Cortex of kidney (tissue), 1 donor: ENCODE measurements at places on chromosomes 2 and 18.

- DNase-seq, result no peak
Measured at GRCh38 chr2:42125841-42126594, 43.1 kb upstream of the EML4 start.

- no peak for DNase-seq
Measured at GRCh38 chr2:68248361-68248760, 4.0 kb downstream of the PPP3R1 start.

GRCh38 chr2:69777786-69778105 is 35.8 kb downstream of the ANXA4 start:
- DNase-seq, result no peak

DNA sequence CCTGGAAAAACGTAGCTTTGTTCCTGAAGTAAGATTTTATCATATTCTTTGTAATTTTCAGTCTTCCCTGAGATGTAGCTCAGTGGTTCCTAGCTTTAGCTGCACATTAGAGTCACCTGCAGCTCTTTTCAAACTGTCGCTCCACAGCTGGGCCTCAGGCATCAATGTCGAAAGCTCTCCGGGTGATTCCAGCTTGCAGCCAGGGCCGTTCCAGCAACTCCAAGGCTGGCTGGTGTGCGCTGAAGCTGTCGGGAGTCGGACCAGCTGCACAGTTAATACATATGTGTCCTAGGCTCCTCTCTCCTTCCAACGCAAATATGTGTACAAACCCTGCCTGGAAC is 609 bp upstream of the ZNF2 start:
- no peak for DNase-seq

GRCh38 chr18:55688030-55688429 is 100.0 kb upstream of the TCF4 start:
- no peak for DNase-seq

- DNase-seq, result no peak
Measured at GRCh38 chr18:67553437-67553836, 36.9 kb upstream of the DSEL start.
